ENCODE measurements at places on chromosomes 7 and 10.
A peak's percentile ranks its signal among the peaks of the same experiment; 100 is the strongest.

- no peak for DNase-seq
Observed at GRCh38 chr10:93813507-93814465, 56.0 kb downstream of the LGI1 start.

DNA sequence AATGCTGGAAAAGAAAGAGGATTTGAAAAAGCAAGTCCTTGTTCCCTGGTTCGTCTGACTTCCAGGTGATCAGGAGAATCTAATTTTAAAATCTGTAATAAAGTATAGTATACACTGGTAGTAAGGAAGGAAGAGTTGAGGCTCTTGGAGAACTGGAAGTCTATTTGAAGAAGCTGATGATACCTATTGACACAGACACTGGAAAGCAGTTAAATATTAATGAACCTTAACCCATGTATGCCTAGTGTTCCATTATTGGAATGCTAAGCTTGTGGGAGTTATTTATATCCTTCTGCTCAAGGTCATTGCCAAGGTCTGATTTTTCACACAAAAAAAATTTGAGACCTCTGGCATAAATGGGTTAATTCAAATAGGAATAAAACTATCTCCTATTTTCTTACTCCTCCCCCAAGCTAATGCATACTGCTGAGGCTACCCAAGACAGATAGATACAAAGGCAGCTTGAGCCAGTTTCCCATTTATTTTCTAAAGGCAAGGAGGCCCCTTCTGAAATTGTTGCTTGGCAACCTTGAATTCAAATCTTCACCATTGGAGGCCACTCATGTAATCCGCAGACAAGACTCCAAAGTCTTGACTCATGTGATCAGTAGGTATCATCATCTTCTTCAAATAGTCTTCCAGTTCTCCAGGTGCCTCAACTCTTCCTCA is 110.2 kb downstream of the FZD1 start:
- no peak for DNase-seq

GRCh38 chr7:30263090-30263710 is 21.2 kb upstream of the ZNRF2 start:
- no peak for DNase-seq

DNA sequence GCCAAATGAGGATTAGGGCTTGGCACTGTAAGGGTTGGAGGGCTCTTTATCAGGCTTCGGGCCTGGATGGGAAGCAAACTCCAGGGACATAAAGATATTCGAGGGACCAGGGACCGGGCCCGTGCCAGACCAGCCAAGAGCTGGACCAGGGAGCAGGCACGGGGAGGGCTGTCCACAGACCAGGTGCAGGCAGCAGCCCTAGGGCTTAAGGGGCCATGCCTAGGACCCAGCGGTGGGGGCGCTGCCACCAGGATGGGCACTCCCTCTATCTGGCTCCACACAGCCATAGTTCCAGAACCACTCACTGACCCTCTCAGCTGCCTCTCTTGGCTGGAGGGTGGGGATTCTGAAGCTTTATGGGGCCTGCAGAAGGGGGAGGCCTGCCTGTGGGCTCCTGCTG is 32.9 kb downstream of the FAM241B start:
- no peak for DNase-seq

GRCh38 chr7:112510001-112510742 is 29.4 kb downstream of the LSMEM1 start:
- peak; percentile 53 for DNase-seq

DNA sequence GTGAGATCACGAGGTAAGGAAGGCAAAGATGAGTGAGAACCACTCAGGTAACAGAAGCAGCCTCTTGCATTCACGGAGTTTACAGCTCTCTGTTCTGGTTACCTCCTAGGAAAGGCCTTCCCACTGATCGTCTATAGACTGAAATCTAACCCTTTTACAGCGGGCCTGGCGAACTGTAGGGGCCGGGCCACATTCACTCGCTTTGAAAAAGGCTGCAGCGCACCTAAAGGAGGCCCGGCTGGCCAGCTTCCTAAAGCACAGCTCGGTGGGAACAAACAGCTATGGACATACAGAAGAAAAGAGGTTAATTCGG is 565 bp downstream of the ATP5MK start:
- peak; percentile 5 for DNase-seq

DNA sequence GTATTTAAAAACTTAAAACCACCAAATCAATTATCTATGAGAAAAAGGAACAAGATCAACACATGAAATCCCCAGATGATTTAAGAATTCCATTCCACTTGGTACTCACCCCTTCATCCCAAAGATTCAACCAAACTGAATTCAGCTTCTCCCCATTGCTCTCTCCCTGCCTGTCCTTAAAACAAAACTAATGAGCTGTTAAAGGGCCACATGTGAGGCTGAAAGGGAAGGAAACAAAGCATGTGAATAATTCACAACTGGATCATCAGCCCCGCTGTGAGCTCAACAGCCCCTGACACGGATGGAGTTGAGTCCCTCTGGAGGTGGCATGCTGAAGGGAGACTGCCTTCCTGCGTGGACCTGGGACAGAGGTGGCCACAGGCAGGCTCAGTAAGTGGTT is 32.9 kb downstream of the VOPP1 start:
- DNase-seq: no peak

DNA sequence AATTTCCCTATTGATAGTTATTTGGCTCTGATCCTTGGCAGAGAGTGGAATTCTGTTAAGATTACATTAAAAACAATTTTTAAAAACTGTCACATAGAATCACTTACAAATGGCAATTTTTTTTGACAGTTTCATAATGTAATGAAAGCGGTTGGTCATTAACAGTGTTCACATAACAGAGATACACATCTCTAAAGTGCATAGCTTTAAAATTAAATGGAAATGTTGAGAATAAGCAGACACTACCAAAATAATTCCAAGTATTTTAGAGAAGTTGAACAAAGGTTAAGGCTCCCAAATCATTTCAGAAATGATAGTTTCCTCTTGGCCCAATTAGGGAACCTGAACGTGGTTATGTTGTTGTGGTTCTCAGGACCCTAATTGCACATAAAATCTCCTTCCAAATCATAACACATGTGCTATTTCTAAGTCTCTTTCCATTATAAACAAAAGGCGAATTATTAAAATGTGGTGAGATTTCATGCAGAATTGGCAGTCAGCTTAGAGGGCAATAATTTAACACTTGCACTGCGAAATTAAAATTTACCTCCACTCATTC is 528.9 kb upstream of the FZD8 start:
- DNase-seq: no peak

DNA sequence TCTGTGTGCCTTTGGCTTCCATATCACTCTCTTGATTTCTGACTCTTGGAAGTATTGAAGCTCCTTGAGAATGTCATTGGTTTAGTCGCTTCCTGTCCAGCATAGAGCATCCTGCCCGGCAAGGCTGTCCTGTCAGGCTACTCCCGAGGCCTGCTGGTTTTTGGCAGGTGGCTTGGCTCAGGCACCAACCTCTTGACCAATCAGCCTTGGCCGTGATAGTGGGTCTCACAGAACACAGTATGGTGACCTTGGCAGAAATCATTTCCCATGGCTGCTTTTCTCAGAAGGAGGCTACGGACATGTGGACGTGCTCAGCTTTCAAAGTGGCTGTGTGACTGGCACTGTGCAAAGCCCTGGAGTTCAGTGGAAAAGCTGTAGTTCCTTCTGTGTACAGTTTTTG is 516.9 kb downstream of the REEP3 start:
- no peak for DNase-seq

GRCh38 chr7:79300573-79300972 is 152.9 kb downstream of the MAGI2 start:
- DNase-seq: no peak

Data from foreskin keratinocyte (primary cell).